ENCODE measurements at places on chromosomes 3 and 15. TPM values are rescaled to one million over a fixed set of nuclear protein-coding genes. Genes with fewer than 3 reads are reported as not detected.
A peak's percentile ranks its signal among the peaks of the same experiment; 100 is the strongest.

The CLN6 gene
- total RNA-seq: 87.4 TPM

The SEMA5B gene
- total RNA-seq: 26.8 TPM

The HYAL1 gene
- 2.8 TPM for total RNA-seq

The CHRD gene
- total RNA-seq: 0.66 TPM

GRCh38 chr15:68380456-68380855 is 51.5 kb downstream of the ITGA11 start:
- DNase-seq: no peak

GRCh38 chr15:74217907-74218885 is 15.6 kb upstream of the STRA6 start:
- no peak for DNase-seq

GRCh38 chr3:88141458-88142083 is 8.2 kb upstream of the C3orf38 start:
- no peak for DNase-seq

GRCh38 chr15:46088486-46089445 is 453.9 kb downstream of the SQOR start:
- DNase-seq: no peak

DNA sequence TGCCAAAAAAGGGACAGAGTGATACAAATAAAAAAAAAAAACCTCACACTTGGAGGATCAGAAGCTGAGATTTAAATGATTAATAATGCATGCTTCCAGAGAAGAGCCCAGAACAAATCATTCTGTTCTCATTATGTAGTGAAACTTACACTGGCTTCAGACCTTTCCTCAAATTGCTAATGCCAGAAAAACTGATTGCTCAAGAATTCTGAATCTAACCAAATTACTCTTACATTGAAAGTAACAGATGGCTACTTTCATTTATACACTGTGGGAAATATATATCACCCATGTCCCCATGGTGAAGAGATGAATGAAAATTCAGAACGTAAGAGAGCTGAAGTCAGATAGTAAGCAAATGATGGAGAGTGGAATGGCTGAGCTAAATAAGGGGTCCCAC is 85.9 kb upstream of the NSMCE3 start:
- no peak for DNase-seq

DNA sequence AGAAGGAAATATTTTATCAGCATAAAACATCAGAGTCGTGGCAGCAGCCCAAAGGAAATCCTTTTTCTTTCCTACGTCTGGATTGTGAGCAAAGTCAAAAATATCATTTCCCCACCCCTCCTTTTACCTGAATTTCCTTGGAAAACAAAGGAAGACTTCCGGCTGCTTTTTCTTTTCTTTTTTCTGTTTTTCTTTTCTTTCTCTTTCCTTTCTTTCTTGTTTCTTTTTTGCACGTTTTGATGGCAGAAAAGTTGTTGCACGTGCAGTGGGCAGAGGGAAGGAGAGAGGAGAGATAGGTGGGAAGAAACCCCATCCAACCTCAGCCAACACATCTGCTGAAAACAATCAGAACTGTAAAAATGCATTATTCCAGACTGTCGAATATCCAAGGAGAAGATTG is 544 bp upstream of the MYO1E start:
- DNase-seq: no peak

DNA sequence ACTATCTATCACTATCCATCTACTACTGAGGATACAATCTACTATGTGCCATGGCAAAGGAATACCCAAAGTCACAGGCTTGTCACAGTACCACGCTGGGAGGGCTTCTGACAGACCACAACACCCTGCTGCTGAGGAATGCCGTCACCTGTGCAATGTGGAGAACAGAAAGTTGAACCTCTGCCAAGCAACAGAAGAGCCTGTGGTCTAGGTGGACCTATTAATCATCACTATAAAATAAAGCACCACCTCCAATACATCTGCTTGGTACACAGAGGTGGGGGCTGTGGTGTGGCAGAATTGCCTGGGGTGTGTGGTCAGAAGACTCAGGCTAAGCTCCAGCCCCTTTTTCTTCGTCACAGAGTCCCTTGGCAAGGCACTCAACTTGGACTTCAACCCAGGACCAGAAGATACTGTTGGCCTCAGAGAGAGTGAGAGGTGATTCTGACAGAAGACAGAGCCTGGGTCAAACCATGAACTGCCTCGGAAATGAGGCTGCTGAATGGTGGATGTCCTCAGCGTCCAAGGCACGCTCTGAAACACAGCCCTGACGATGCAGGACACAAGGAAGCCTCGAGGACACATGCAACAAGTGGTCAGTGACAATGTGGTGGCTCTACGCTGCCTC is 189.4 kb upstream of the CHRNA7 start:
- DNase-seq: no peak

DNA sequence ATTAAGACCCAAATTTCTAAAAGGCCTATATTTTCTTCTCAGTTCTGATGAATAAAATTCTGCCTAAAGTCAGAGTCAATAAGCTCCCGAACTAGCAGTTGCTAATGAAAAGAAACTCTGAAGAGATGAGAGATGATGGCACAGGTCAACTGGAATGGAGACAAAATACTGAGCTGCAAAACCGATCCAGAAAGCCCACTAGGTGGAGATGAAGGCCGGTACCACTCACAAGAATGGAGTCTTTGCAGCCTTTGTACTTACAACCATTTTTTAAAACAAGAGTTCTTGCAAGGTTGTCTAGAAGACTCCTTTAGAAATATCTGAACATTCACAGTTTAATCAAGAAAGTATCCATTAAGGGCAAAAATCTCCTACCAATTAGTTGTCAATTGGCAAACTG is 119.9 kb upstream of the TJP1 start:
- peak; percentile 61 for DNase-seq

GRCh38 chr3:127532561-127533203 is 57.9 kb downstream of the TPRA1 start:
- no peak for DNase-seq

- DNase-seq: no peak
These were observed 99.4 kb downstream of the ERC2 start for GRCh38 chr3:56368846-56369245.

GRCh38 chr3:126927401-126927750 is 55.5 kb upstream of the PLXNA1 start:
- DNase-seq: no peak

GRCh38 chr15:33757516-33758232 is 210.6 kb upstream of the CHRM5 start:
- DNase-seq: no peak

- DNase-seq: no peak
These were observed 36.1 kb upstream of the CTXND1 start for GRCh38 chr15:80288131-80288530.

Data from GM23338 (cell line).